ENCODE measurements at places on chromosomes 1 and 21.

GRCh38 chr1:153505576-153505975 lies 30.2 kb downstream of the S100A6 start:
- no peak for DNase-seq

DNA sequence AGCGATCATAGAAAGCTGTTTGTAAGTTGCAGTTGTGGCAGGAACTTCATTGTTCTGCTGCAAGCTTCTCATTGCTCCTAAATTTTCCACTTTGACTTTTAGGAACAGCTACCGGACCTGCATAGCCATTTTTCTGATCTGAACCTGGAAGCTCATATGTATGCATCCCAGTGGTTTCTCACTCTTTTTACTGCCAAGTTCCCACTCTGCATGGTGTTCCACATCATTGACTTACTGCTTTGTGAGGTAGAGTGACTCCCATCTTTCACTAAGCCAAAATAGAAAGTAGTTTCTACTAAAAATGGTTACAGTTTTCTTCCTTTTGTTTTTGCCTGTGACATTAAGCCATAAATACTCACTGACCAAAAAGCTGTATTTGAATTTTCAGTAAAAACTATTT lies 254.2 kb downstream of the GPR52 start:
- no peak for DNase-seq

- DNase-seq, result no peak
Measured at GRCh38 chr1:61427510-61427909, 297.4 kb downstream of the TM2D1 start.

- no peak for DNase-seq
Measured at GRCh38 chr21:42160111-42160721, 58.7 kb upstream of the ABCG1 start.

GRCh38 chr1:218537122-218537913 lies 192.2 kb downstream of the TGFB2 start:
- no peak for DNase-seq

DNA sequence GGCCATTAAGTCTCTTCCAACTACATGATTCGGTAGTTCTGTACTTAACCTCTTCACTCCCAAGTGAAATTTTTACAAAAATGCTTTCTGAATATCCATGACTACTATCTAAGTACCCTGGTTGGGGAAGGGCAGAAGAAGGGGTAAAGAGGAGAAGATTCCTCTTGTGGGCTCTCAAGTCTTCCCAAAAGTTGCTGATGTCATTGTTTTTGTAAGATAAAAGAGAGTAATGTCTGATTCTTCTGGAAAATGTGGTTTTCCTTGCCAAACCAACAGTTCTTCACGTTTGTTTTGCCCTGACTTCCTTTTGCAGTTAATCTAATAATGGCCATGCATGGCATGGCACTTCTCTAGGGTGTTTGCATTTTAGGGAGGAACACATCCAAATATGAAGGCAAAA lies 34.7 kb upstream of the AK4 start:
- no peak for DNase-seq

GRCh38 chr1:169348383-169349036 lies 19.1 kb downstream of the NME7 start:
- DNase-seq, result no peak

GRCh38 chr1:41377397-41377796 lies 16.2 kb downstream of the FOXO6 start:
- no peak for DNase-seq

DNA sequence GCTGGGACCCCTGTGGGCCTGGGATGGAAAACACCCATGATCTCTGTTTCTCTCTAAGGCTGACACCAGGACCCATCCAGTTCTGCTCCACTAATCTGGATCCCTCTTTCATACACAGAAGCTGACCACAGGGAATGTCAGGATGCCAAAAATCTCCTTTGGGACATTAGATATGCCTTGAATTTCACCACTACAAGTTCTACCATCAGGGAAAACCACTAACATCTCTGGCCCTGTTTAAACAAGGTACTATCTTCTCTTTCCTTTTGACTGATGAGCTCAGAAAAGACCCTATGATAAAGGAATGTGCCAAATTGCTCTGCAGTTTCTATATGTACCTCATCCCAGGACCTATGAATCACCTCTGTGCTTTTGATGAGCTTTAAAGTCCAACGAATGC lies 10.2 kb upstream of the PLXNA2 start:
- no peak for DNase-seq

DNA sequence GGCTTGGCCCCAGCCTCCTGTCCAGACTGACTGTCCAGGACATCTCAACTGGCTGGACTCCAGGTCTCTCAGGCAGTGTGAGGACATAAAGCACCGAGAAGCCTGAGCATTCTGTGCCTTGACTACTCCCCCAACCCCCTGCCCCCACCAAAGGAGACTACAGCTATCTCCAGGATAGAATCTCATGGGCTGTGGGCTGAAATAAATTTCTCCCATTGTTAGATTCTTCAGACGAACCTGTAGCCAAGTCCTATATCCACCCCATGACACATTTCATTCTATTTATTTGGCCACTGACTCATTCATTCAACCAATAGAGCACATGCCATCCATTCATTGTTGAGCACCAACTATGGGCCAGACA lies 11.4 kb downstream of the VWA5B1 start:
- no peak for DNase-seq

DNA sequence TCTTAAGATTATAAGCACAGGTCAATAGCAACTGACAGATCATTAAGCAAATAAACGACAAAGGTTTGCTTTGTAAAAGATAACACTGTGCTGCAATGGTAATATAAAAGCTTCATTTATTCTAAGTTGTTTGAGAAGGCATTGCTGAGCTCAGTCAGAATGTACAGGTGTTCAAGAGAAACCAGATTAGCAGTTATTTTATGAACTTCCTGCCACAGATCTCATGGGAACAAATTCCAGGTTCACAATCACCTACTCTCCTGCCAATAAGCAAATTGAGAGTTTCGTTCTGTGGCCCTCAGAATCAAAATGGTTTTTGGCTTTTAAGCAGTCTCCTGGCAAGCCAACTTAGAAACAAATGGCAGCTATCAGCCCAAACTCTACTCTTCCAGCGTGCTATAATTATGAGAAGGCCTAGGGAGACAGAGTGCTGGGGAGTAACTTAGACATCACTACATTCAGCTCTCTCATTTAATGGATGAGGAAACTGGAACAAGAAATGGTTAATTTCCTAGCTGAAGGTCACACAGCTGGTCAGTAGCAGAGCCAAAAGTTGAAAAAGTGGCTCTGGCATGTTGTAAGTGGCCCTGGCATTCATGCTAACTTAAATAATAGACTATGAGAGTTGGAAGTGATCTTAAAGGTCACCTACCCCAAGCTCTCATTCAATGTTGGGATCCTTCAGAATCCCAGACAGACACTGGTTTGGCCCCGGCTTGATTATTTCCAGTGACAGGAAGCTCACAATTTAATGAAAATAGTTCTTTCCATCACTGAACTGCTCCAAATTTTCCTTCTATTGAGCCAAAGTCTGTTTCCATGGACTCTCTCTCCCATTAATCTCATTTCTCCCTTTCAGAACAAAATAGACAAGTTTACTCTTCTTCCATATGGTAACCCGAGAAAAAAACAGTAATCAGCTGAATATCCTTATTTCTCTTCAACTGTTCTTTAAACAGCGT lies 82.6 kb upstream of the EDEM3 start:
- no peak for DNase-seq

DNA sequence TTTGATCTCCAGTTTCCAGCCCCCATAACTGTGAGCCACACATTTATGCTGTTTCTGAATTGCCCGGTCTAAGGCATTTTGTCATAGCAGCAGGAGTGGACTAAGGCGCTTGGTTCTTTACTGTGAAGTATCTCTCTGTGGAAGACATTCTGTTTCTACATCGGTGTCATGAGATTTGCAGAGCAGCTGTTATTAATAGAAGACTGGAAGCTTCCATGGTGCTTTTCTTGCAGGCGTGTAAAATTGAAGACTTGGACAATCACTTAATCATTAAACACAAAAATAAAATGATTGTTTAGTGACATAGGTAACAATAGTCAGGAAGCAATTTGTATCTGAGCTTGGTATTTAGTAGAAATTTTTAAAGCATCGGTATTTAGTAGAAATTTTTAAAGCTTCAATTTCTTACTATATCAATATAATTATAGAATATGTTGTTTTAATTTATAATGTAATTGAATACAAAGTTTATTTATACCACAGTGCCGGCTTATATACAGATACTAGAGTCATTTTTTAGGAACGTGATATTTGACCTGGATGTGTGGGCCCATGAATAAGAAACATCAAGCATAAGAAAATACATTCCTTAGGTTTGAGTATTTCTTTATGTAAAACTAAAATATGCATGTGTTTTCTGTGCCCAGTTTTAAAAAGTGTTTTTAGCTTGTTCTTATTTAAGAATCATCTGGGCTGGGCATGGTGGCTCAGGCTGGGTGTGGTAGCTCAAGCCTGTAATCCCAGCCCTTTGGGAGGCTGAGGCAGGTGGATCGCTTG lies 60.6 kb upstream of the COL6A1 start:
- no peak for DNase-seq

GRCh38 chr1:66069976-66070876 lies 277.5 kb downstream of the PDE4B start:
- no peak for DNase-seq

DNA sequence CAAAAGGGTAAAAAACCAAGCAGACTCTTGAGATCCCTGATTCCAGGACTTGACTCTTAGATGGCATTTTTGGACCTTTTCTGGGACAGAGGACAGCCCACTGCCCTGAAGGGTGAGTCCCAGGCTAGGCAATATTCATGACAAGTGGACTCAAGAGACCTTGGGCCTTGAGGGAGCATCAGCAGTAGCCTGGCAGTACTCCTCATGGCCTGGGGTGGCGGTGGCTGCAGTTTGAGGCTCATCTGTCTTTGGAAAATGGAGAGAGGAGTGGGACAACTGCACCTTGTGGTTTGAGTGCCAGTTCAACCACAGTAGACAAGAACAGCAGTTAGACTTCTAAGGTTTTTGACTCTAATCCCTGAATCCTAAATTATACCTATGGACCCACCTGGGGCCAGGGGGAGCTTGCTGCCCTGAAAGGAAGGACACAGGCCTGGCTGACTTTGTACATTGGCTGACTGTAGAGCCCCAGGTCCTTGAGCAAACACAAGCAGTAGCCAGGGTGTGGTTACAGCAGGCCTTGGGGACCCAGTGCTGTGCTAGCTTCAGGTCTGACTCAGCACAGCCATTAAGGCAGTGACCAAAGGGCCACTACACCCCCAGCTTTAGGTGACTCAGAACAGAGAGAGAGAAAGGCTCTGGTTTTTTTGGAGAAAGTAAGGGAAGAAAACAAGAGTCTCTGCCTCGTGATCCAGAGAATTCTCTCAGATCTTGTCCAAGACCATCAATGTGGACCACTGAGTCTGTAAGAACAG lies 1023.2 kb downstream of the KCNT2 start:
- no peak for DNase-seq

GRCh38 chr1:36211841-36212240 lies 12.4 kb upstream of the THRAP3 start:
- no peak for DNase-seq

GRCh38 chr1:15043934-15044333 lies 109.6 kb upstream of the TMEM51 start:
- no peak for DNase-seq

GRCh38 chr1:181513786-181514297 lies 30.5 kb downstream of the CACNA1E start:
- DNase-seq, result no peak

- DNase-seq, result no peak
Measured at GRCh38 chr1:167095368-167095767, 1.5 kb downstream of the STYXL2 start.

- DNase-seq, result no peak
Measured at GRCh38 chr1:76230842-76231281, 156.3 kb downstream of the ST6GALNAC3 start.

DNA sequence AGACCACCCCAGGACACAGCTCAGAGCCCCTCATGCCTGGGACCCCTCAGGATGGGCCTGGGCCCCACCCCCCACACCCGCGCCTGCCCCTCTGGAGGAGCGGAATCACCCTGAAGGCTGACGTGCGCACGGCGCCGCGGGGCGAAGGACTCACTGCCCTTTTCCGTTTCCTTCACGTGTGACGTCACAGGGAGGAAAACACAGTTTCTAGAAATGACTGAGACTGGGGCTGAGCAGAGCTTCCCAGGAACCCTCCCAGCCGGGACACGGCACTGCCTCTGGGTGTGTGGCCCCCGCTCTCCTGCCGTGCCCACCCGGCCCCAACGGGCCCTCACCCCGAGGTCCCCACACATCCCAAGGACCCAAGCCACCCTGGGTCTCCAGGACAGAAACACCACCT lies 5.4 kb upstream of the TNFRSF4 start:
- no peak for DNase-seq

GRCh38 chr1:110464340-110464739 lies 13.4 kb downstream of the PROK1 start:
- no peak for DNase-seq

GRCh38 chr1:17212487-17213121 lies 7.7 kb downstream of the PADI1 start:
- DNase-seq, result no peak

DNA sequence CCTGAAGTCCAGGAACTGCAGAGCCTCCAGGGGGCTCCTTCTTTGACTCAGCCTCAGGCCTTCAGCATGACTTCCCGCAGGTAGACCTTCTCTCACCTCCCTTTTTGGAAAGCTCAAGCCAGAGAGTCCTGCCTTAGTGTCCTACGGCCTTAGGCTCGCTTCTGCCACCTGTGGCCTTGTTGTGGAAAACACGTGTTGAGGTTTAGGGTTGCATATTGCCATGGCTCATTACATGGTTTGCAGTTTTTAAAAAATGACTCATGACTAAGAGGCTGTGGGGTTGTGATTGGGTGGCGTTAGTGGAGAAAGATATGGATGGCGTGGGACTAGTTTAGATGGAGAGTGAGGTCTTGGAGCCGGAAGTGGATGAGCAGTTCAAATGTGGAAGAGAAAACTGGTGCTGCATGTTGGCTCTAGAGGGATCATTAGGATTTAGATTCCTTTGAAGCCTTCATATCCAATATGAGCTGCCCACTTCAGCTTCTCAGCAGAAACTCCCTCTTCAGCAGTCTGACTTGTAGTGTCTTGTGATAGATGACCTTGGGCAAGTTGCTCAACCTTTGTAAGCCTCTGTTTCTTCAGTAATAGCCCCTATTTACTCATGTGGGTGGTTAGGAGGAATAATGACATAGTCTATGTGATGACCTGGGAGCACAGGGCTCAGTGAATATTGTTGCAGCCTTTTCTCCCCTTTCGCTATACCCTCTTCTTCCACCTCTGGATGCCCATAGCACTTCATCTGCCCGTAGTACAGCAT lies 6.5 kb upstream of the FGGY start:
- DNase-seq, result no peak

GRCh38 chr1:91582431-91582921 lies 81.8 kb downstream of the CDC7 start:
- DNase-seq, result no peak

DNA sequence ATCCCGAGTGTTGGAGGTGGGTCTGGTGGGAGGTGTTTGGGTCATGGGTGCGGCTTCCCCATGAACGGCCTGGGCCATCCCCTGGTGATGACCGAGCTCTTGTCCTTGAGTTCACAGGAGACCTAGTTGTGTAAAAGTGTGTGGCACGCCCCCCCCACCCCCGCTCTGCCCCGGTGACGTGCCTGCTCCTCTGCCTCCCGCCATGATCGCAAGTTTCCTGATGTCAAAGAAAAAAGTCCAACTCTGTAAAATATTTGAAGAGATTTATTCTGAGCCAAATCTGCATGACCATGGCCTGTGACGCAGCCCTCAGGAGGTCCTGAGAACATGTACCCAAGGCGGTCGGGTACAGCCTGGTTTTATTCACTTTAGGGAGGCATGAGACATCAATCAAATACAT lies 125.1 kb upstream of the COL6A1 start:
- DNase-seq, result no peak
